ENCODE measurements at places on chromosomes 6 and 20.

DNA sequence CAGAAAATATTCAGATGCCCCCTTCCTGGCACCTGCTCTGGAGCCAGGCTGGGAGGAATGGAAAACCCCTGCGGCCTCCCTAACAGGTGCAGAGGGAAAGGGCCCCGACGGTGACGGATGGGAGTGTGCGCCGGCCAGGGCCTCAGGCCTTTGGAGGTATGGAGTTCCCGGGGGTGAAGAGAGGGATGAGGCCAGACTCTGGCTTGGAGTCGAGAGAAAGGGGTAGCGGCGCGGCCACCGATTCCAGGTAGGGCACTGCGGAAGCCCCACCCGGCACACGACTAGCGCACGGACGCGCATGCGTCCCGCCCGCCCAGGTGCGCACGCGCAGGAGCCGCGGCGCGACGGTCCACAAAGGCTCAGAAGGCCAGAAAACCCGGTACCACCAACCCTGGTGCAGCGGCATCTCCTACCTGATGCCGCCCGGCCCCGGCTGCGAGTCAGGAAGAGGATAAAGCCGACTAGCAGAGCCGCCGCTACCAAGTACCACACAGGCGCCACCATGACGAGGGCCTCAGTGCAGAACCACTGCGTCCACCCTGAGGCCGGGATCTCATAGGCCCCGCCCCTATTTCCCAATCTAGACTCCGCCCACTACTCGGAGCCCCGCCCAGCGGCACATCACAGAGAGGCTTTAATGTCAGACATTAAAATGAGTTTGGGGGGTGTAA is at the start of gene DDRGK1:
Gene DDRGK1, minus strand, starts transcription at position 559 of the 671 bp plus-strand sequence. Its CDS starts 55 bp downstream, at position 504.
- peak; percentile 93 for DNase-seq

- no peak for DNase-seq
Measured at GRCh38 chr6:137271245-137272183, 52.3 kb upstream of the IFNGR1 start.

GRCh38 chr6:133392015-133392414 is 150.9 kb downstream of the EYA4 start:
- DNase-seq: no peak

GRCh38 chr20:57216669-57217068 is 49.8 kb downstream of the BMP7 start:
- DNase-seq: no peak

DNA sequence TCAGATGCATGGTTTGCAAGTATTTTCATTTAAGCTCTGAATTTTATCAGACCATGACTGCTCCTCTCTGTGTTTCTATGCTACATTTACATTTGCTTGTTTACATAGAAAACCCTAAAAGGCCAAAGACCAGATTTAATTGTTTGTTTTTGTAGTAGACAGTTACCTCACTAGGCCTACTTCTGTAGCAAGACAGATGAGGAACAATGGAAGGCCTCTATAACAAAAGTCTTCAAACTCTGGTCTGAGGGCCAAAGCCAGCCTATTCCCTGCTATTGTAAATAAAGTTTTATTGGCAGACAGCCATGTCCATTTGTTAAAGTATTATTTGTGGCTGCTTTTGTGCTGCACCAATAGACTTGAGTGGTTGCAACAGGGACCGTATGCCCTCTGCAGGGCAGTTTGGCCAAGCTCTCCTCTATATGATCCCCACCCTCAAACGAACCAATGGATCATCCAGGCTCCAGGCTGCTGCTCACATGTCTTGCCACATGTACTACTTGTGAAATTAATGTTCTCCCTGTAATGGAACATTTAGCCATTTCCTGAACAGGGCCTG is 182.0 kb downstream of the DOK5 start:
- no peak for DNase-seq

DNA sequence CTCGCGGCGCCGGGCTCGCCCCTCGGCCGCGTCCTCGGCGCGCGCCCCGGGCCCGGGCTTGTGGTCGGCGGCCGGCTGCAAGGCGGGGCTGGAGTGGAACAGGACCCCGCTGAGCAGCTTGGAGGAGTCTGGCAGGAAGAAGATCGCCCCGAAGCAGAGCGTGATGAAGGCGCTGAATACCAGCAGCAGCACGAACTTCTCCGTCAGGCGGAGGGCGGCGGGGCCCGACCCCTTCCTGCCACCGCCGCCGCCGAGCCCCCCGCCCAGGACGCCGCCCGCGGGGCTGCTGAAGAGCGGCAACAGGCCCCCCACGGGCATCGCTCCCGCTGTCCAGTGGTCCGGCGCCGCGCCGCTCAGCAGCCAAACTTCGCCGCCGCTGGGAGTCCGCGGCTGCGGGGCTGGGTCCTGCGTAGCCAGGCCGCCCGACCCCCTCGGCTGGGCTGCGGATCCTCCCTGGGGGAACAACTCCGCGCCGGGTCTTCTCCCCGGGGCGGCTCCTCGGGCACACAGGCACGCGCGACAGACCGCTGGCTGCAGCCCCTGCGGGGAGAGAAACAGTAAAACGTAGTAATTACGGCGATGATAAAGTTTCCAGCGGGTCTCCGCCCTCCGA is 707 bp downstream of the MAN1A1 start:
- peak; percentile 25 for DNase-seq

- DNase-seq: no peak
Measured at GRCh38 chr6:33549896-33550295, 30.2 kb downstream of the BAK1 start.

- no peak for DNase-seq
Measured at GRCh38 chr6:83042467-83043053, 23.1 kb downstream of the UBE3D start.

Data from CD4-positive, alpha-beta T cell treated with Interleukin-1 beta for 1 hour (primary cell).